Kidney tubule cell (primary cell): ENCODE measurements at places on chromosomes 13 and 19.

DNA sequence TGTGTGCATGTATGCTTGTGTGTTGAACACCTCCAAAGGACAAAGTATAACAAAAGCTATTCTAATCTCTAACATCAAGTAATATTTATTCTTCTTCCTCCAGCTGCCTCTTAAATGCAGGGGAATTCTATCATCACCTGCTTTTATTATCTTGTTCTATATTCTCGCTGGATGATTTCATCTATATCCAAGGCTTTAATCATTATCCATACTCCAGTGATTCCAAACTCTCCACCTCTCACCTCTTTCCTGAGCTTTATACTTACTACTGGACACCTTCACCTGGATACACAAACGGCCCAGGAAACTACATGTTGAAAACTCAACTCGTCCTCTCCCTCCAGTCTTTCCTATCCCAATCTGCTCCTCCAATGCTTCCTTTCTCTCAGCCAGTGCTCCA is 418.6 kb downstream of the KLF5 start:
- no peak for DNase-seq

DNA sequence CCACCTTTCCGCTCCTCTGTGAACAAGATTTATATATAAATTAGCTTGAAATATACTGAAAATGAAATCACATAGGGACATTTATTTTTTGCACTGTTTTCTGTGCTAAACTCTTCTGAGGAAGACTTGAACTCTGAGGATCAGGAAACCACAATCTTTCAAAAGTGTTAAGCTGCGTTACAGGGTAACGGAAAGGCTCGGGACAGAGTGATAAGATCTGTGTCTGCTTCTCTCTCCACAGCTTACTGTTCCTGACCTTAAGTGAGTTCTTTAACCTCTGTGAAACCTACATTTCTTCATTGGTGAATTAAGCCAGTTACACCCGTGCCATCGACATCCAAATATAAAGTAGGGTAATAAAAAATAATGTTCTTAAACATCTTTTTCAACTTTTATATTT is 38.9 kb downstream of the DACH1 start:
- no peak for DNase-seq

DNA sequence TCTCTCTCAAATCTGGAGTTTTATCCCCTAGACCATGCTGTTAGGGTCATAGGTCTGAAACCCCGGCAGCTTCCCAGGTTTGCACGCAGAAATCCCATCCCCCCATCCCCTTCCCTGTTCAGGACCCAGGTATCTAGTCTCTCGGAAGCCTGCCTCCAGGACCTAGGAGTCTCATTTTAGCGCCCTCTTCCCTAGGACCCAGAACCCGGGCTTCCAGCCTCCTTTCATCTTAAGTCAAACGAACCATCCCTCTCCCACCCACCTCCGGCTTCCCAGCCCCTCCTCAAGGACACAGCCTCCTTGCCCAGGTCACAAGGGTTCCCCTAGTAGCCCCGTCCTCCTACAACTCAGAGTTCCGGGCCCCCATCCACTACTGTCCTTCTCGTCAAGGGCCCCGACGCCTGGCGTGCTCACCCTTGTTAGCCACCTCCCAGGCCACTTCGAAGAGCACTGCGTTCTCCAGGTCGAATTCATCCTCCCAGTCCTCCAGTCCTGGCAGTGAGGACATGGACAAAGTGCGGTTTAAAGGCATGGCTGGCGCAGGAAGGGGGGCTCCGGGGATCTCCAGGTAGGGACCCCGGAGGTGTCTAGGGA is 431 bp downstream of the GYS1 start:
- DNase-seq, result no peak

GRCh38 chr13:25874064-25874737 is 177.6 kb downstream of the SHISA2 start:
- no peak for DNase-seq

- DNase-seq, result no peak
Measured at GRCh38 chr13:64556376-64556775, 2673.8 kb downstream of the PCDH9 start.

DNA sequence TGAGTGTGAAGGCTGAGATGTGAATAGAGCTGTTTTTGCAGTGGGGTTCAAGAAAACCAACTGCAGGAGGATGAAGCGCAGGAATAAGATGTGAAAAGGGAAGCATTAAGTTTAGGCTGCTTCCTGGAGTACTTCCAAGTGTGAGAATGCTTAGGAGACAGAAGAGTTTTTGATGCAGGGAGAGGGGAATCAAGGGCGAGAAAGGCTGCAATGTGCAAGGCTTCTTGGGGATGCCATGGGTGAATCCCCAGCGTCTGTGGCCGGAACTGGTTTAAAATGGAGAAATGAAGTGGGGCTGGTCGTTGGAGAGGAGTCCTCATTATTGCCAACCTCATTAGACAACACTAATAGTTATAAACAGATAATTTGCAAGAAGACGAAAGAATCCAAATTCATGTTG is 764.9 kb downstream of the LIG4 start:
- DNase-seq, result no peak

GRCh38 chr13:41812237-41812636 is 148.7 kb downstream of the VWA8 start:
- no peak for DNase-seq

- DNase-seq, result no peak
Measured at GRCh38 chr13:67792151-67792676, 562.1 kb upstream of the PCDH9 start.
